ENCODE measurements at places on chromosomes 12 and 14. TPM values are rescaled to one million over a fixed set of nuclear protein-coding genes. Genes with fewer than 3 reads are reported as not detected.

ACVRL1 gene
- total RNA-seq = 24.1 TPM

TAS2R42 gene
- total RNA-seq = not detected

PTPRQ gene
- total RNA-seq = 0.22 TPM

PAX9 gene
- not detected for total RNA-seq

KANSL2 gene
- total RNA-seq = 46.5 TPM

MYO1H gene
- not detected for total RNA-seq

NKX2-1 gene
- not detected for total RNA-seq

KRT6A gene
- total RNA-seq = 25.6 TPM

GSC gene
- total RNA-seq = not detected

All from placental pericyte (primary cell).